Breast epithelium (tissue), 4 donors: ENCODE measurements at places on chromosomes 11 and 22. TPM values are rescaled to one million over a fixed set of nuclear protein-coding genes. Genes with fewer than 3 reads are reported as not detected.

- DNase-seq, result no peak
Measured at GRCh38 chr11:111477898-111478297, 34.3 kb downstream of the BTG4 start.

- no peak for DNase-seq
Measured at GRCh38 chr11:20093775-20094174, 66.5 kb downstream of the DBX1 start.

DNA sequence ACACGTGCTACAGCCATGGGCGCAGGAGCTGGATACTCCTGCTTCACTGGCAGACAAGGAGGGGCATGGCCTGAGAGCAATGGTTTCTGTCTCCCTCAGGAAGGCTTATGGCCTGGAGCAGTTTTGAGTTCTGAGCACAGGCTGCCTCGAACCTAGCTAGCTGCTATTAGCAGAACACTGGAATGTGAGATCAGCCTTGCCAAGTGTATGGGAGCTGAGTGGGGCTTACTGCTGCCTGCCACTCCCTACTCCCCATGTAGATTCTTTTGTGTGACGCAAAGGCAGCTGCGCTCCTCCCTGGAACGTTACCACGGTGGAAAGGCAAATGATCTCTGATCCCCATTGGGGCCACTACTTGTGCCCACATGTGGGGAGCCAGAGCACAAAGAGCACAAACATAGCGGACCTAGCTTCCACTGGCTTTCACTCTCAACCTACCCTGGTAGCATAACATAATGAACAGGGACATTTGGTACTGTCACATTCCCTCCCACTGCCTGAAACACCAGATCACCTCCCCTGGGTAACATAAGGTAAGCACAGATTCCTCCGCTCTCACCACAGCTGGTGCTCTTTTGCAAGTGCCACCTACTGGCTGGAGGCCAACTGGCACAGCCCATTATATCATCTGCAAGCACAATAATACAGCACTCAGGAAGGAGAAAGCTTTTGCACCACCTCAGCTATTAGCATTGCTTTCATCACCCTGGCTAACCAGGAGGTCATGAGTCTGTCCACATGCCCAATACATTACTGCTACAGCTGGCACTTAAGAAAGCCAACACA is 84.6 kb upstream of the GUCY1A2 start:
- DNase-seq, result no peak

DNA sequence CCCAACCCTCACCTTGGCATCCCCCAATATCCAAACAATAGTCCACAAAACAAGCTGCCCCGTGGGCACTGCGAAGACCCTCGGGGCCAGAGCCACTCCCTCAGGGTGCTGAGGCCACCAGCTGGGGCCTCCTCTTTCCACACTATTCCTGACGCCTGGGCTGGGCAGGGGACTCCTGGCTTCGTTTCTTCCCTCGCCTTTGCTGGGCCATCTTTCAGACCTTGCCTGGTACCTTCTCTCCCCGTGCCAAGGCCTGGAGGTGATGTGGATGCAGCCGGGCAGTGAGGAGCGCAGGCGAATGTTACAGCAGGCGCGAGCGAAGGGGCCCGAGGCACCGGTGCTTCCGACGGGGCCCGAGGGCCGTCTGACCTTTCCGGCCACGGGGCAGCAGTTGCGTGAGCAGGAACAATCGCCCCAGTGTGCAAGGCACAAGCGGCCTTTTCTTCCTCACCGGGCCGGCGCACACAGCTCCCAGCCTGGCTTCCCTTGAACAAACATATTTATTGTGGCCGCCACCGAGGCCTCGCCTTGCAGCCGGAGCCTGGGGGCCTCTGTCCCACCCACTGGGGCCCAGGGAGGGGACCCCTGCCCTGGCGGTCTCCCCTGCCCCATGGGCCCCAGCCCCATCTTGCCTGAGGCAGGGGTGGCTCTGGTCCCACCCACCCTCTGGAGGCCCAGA is 32.6 kb upstream of the KCNQ1OT1 start:
- DNase-seq, result no peak

DNA sequence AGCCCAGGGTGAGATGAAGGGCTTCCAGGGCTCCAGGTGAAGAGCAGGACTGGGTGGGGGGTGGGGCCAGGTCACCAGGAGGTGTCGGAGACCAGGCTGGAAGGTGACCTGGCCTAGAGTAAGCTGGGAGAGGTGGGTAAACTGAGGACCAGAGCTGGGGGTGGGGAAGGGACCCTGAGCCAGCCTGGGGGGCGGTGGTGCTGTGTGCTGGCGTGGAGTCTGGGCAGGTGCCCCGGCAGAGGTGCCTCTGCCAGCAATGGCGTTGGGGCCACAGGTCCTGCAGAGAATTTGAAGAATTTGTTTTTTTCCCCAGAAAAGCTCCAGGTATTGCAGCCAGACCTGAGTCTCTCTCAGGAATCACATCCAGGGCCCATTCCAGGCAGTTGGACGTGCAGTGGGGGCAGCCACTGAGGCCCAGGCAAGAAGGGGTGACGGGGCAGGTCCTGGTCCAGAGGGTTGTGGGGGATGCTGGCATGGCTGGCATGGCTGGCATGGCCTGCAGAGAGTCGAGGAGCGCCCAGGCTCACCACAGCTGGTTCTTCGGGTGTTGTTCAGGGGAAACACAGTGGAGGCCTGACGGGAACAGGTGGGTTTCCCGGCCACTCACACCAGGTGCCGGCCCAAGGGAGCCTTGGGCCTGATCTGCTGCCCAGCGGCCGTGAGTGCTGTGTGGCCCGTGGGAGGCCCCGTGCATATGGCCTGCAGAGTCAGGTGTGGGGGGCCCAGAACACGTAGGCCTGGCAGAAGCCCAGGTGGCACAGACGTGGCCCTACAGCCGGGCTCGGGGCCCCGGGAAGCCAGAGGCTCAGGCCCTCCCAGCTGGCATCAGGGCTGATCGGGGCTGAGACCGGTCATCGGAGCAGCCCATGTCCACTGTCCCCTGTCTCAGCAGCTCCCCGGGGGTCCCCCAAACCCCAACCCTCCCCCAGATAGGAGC is 6.4 kb upstream of the MUC6 start:
- no peak for DNase-seq

- DNase-seq, result no peak
Measured at GRCh38 chr11:127274328-127274676, 273.7 kb upstream of the KIRREL3 start.

DNA sequence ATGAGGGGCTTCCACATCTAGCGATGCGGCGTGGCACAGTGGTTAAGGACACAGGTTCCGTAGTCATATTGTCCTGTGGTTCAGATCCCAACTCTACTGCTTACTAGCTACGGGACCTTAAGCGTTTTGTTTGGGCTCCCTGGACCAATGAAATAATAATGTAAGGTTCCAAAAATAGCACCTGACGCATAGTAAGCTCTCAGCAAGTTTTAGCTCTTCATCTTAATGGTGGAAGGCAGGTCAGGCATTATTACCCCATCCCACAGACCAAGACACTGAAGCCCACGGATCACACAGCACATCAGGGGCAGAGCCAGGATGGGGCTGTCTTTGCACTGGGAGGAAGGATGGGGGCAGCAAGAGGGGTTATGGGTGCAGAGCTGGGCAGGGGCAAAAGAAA is 13.0 kb downstream of the DNAJB13 start:
- DNase-seq, result peak; percentile 14

- DNase-seq, result no peak
Measured at GRCh38 chr22:46678785-46679700, 58.9 kb downstream of the GRAMD4 start.

DNA sequence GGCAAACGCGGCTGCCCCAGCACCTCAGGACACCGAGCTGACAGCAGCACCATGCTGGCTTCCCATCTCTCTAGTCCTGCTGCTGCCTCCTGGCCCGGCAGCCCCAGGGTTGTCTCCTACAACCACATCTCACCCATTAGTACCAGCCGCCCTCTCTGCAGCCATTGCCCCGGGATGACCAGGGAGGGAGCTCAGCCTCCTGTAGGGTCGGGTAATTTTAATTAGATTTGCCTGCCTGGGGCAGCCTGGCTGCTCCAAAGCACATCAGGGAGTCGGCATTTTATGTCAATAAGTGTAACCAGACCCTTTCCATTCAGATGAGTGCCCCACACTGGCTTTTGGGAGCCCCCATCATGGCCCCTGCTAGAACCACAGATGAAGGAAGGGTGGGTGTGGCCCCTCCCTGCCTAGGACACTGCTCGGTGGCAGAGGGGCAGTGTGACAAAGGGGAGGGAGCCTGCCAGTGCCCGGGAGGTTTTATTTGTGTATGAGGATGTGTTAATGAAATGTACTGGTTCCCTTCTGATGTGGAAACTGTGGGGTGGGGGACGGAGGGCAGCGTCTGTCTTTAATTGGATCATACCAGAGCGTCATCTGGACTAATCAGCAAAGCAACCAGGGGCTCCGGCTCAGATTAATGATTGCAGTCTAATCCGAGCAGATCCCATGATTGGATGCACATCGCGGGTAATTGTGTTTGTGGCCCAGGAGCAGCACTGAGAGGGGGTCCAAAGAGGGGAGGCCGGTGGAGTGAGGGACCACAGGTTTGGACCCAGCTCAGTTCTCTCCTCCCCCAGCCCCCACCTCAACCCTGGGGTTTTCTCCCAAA is 125.3 kb downstream of the FEZ1 start:
- DNase-seq, result no peak

- peak; percentile 12 for DNase-seq
Measured at GRCh38 chr22:40419718-40420117, 49.3 kb downstream of the SGSM3 start.

DNA sequence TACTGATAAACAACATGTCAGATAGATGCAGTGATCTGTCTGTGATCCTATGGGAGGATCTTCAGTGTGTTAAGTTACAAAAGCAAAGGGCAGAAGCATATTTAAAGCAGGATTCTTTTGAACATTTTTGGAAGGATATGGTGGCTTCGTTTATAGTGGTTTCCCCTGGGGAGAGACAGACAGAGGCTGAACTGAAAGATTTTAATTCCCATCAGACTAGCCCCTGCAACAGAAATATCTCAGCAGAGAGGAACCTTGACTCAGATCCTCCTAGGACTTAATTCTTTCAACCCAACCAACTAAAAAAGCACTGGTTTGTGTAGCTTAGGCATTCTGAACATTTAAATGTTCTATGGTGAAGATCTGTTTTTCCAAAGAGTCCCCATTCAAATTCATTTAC is 5.7 kb downstream of the CLTCL1 start:
- DNase-seq, result no peak

GRCh38 chr11:86663761-86664160 is 8.7 kb downstream of the ME3 start:
- DNase-seq, result no peak

GRCh38 chr11:77214557-77214956 is 86.5 kb downstream of the MYO7A start:
- no peak for DNase-seq

GRCh38 chr22:44752285-44753188 is at the start of gene ARHGAP8:
TSS of gene ARHGAP8 (plus strand) at chr22:44752575. CDS start at chr22:44786528, 33,953 bp downstream.
- no peak for DNase-seq

- no peak for DNase-seq
Measured at GRCh38 chr11:37506531-37506930, 908.5 kb upstream of the RAG2 start.

DNA sequence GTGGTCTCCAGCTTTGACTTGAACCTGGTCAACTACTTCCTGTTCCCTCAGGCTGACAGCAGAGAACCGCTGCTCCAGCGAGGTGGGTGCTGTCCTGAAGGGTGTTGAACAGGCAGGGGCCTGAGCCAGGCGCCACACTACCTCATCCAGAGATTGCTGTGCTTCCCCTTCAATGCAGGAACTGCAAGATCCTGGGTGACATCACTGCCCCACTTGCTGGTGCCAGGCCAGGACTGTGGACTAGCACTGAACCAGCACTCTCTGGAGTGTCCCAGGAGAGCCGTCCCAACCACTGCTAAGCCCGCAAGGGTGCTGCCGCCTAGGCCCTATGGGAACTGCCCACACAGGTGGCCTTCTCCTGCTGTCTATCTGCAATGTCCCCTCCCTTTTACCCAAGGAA is 51.7 kb downstream of the GAB4 start:
- no peak for DNase-seq

- DNase-seq, result no peak
Measured at GRCh38 chr11:46202149-46202548, 75.3 kb upstream of the CREB3L1 start.

DNA sequence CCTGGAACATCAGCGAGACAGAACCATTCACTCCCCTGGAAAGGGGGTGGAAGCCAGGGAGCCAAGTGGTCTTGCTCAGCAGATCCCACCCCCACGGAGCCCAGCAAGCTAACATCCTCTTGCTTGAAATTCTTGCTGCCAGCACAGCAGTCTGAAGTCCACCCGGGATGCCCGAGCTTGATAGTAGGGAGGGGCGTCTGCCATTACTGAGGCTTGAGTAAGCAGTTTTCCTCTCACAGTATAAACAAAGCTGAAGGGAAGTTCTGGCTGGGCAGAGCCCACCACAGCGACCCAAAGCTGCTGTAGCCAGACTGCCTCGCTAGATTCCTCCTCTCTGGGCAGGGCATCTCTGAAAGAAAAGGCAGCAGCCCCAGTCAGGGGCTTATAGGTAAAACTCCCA is 764.8 kb upstream of the LUZP2 start:
- DNase-seq, result no peak

The BDNF gene
- total RNA-seq, result 0.66 TPM

The C11orf68 gene
- 16.7 TPM for total RNA-seq

The SLC22A9 gene
- total RNA-seq, result not detected

The OR52N5 gene
- not detected for total RNA-seq

The SCGB1D1 gene
- total RNA-seq, result not detected

The GPR83 gene
- 0.15 TPM for total RNA-seq

The OR10A2 gene
- not detected for total RNA-seq

The SLC25A18 gene
- 14.7 TPM for total RNA-seq

The CALCA gene
- total RNA-seq, result not detected

The ASRGL1 gene
- 16.4 TPM for total RNA-seq

The FAM180B gene
- not detected for total RNA-seq

The PATE2 gene
- 0.32 TPM for total RNA-seq

The ZNHIT2 gene
- 23.3 TPM for total RNA-seq

The ARHGEF17 gene
- 38.2 TPM for total RNA-seq

The KRTAP5-8 gene
- not detected for total RNA-seq
